ENCODE measurements at places on chromosomes 16 and 17.

- peak; percentile 80 for DNase-seq
Measured at GRCh38 chr16:28277537-28278388, 14.6 kb upstream of the SBK1 start.

- no peak for DNase-seq
Measured at GRCh38 chr17:79583475-79583874, 27.4 kb downstream of the RBFOX3 start.

DNA sequence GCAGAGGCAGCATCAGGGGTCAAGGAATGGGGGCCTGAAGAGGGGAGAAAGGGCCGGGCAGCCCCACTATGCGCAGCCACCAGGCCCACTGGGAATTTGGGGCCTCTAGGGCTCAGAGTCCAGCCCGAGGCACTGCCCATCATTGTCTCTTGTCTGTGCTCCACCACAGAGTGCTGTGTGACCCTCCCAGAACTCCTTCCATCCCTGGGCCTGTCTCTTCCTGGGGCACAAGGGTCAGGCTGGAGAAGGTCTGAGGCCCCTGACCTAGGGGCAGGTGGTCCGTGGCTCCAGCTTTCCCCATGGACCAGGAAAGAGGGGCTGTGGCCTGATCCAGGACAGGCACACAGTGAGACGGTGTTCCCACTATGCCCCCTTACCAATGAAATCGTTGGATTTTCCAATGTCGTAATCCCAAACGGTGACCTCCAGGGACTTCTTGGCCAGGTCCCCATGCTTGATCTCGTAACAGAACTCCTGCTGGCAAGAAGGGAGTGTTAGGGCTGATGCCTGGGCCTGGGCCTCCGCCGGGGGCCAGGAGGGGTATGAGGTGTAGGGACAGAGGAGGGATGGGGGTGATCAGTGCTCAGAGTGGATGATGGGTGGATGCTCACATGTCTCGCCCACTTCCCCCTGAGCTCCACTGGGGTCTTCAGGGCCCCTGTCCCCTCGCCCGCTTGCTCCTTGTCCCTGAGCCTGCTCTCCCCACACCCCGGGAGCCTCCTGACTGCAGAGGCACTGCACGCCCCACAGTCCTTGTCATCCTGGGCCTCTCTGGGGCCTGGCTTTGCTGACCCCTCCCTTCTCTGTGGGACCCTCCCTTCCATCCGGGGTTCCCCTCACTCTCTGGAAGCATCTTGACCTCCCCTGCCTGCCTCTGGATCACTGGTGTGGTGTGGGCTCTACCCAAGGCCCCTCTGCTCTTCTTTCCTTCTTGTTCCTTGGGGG lies 10.7 kb downstream of the SCGB1C2 start:
- DNase-seq: no peak

- DNase-seq: no peak
Measured at GRCh38 chr16:66660422-66661209, 35.9 kb downstream of the CMTM4 start.

DNA sequence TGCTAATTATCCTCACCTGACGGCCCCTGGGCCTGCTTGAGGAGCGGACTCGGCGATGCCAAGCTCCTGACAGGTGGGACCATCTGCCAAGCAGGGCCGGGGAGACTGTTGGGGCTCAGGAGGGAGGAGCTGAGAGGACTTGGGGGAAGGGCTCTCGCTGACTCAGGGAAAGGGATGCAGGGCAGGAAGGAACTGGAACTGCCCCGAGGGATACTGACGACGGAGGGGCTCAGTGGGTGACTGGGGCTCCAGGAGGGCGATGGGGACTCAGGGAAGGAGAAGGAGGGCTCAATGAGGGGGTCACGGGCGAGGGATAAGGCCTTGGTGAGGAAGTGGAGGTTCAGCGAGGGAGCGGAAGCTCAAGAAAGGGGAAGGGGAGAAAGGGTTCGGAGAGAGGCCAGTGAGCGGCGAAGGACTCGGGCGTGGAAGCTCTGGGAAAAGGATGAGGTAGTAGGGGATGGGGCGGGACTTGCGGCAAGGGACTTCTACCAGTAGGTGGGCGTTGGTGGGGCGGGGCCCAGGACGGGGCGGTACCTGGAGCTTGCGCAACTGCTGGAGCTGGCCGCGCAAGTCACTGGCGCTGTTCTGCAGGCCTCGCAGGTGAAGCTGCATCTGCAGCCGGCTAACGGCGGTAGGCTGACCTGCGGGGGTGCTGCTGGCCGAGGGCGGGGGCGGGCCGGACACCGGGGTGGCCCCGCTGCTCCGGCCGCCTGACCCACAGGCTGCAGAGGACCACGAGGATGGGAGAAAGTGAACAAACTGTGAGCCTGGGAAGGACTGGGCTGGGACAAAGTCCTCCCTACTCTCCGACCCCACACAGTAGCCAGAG lies 46.5 kb downstream of the SRCIN1 start:
- DNase-seq: peak; percentile 96

DNA sequence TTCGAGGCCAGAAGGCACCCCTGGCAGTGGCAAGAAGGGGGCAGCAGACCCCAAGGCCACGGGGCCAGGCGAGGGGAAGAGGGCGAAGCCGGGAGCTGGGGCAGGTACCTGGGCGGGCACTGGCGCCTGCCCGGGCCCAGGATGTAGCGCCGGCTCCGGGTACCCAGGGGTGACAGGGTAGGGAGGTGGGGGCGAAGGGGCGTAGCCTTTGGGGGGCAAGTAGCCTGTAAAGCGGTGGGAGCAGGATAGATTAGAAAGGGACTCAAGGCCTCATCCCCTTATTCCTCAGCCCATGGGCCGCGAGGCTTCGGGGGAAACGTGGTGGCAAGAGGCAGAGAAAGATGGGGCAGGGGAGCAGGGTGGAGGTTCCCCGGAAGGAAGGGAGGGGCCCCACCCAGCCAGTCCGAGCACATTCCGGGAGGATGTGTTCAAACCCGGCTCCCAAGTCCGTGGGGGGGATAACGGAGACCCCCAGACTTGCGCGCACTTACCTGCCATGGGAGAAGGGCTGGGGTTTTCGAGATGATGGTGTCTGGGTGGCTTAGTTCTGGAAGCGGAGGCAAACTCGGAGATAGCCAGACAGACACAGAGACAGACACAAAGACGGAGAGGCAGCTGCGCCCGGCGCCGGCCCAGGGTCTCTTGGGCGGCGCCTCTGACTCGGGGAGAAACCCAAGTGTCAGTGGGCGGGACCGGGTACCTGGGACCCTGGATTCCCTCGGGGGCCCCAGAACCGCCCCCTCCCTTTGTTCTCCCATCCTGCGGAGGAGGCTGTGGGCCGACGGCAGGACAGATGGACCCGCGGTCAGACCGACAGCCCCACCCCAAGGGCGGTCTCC lies 493 bp downstream of the PLSCR3 start:
- peak; percentile 56 for DNase-seq

- DNase-seq: no peak
Measured at GRCh38 chr17:65053354-65053881, 3.1 kb downstream of the GNA13 start.

DNA sequence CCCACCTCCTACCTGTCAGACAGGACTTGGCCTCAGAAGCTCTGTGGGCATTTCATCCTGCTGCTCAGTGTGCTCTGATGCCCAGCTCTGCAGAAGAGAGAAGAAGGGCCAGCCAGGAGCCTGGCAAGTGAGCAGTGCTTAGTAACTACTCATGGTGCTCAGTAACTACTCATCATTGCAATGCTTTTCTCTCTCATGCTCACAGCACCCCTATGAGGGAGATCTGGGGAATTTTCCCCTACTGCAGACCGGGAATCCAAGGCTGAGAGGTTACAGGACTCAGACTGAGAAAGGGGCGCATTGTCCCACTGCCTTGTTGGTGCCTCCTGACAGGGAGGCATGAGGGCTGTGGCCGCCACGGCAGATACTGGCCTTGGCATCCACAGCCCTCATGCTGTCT lies 261.1 kb downstream of the C16orf95 start:
- no peak for DNase-seq

DNA sequence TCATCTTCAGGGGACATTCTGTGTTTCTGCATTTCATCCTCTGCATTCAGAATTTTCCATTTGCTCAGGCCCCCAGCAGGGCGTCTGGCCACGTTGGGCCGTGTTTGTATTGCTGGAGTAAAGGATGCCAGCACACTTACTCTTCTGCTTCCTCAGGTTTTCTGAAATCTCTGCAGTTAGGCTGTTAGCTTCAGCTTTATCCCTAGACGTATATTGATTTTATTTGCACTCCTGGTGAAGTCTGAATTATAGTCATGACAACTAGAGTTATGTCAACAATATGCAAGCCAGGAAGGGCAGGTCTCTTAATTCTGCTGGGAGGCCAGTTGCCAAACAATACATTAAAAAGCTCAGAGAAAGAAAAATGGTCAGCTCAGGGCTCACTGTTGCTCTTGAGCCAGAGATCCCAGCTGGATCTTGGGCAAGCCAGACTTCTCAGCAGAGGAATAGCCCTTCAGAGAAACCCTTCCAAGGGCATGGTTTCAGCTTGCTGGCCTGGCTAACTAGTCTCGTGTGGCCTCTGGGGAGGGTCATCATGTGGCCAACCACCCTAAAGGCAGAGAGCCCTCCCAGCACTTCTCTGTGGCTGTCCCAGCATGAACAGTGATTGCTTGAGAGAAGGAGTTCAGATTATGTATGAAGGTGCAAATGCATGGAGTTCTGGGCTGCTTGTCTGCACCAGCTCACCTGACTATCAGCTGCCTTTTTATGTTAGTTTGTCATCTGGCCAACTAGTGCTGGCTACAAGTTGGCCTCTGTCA lies 110.2 kb upstream of the CACNG5 start:
- peak; percentile 58 for DNase-seq
